ENCODE measurements at places on chromosomes 7 and 10. TPM values are rescaled to one million over a fixed set of nuclear protein-coding genes. Genes with fewer than 3 reads are reported as not detected.

The VIM gene
- total RNA-seq: 507 TPM

The RAMP3 gene
- total RNA-seq: not detected

The BAMBI gene
- total RNA-seq: 3.4 TPM

The ASCC1 gene
- total RNA-seq: 26.0 TPM

The IGF2BP3 gene
- total RNA-seq: 28.0 TPM

The PDE6C gene
- total RNA-seq: not detected

The YWHAG gene
- 78.9 TPM for total RNA-seq

The MACROH2A2 gene
- total RNA-seq: 44.4 TPM

The PON1 gene
- not detected for total RNA-seq

The OR2A12 gene
- not detected for total RNA-seq

The COL26A1 gene
- total RNA-seq: not detected

The FMC1 gene
- 9.2 TPM for total RNA-seq

The IKZF5 gene
- total RNA-seq: 1.4 TPM

The TBX20 gene
- total RNA-seq: not detected

The LRCH4 gene
- total RNA-seq: 41.6 TPM

The H2BK1 gene
- not detected for total RNA-seq

The ETV1 gene
- 2.2 TPM for total RNA-seq

The IDI2 gene
- total RNA-seq: not detected

The PLEKHS1 gene
- total RNA-seq: not detected

The ST7 gene
- total RNA-seq: 13.3 TPM

The MALRD1 gene
- not detected for total RNA-seq

The PCLO gene
- 3.1 TPM for total RNA-seq

The ADIRF gene
- total RNA-seq: 47.0 TPM

The NYAP1 gene
- 0.65 TPM for total RNA-seq

The C10orf95 gene
- total RNA-seq: 2.3 TPM

The TLX1 gene
- 2.2 TPM for total RNA-seq

The RSU1 gene
- 54.3 TPM for total RNA-seq

The KLF14 gene
- total RNA-seq: not detected

The SYT15 gene
- total RNA-seq: not detected

The FAM24B gene
- total RNA-seq: 0.42 TPM

The CAV2 gene
- 208 TPM for total RNA-seq

The AGMO gene
- total RNA-seq: 0.93 TPM

The VPS50 gene
- total RNA-seq: 11.8 TPM

The CPA4 gene
- total RNA-seq: 31.7 TPM

The BAG3 gene
- total RNA-seq: 82.1 TPM

The NUTM2E gene
- total RNA-seq: not detected

The AMPH gene
- total RNA-seq: not detected

The CREB3L2 gene
- total RNA-seq: 18.0 TPM

The GPRIN2 gene
- total RNA-seq: 1.6 TPM

Measured in airway epithelial cell (primary cell).